ENCODE measurements at places on chromosomes 5 and 9. TPM values are rescaled to one million over a fixed set of nuclear protein-coding genes. Genes with fewer than 3 reads are reported as not detected.

DNA sequence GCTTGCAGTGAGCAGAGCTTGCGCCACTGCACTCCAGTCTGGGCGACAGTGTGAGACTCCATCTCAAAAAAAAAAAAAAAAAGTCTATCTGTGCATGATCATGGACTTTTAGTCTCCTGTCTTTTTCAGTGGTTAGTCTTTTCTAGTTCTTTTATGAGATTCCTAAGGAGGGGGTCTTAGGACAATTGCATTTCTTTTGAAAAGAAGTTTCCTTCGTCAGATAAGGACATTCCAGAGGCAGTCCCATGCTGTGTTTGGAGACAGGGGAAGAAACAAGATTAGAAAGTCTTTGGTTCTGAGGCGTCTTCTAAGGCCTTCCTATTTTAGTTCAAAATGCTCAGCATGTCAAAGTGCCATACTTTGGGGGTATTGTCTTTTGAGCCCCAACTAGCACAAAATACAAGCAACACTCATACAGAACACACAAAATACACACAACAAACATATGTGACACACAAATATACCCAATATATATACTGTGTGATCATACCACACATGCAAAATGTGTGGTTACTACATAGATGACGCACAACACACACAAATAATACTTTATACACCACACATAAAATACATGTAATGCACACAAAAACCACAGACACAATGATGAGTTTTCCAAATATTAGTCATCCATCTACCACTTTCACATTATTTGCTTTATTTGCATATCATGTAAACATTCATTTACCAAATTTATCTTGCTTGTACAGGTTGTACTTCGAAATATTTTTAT lies 394.5 kb downstream of the SPATA31D1 start:
- no peak for DNase-seq

GRCh38 chr9:128733256-128733655 lies 9.3 kb upstream of the ZDHHC12 start:
- DNase-seq, result peak; percentile 74

DNA sequence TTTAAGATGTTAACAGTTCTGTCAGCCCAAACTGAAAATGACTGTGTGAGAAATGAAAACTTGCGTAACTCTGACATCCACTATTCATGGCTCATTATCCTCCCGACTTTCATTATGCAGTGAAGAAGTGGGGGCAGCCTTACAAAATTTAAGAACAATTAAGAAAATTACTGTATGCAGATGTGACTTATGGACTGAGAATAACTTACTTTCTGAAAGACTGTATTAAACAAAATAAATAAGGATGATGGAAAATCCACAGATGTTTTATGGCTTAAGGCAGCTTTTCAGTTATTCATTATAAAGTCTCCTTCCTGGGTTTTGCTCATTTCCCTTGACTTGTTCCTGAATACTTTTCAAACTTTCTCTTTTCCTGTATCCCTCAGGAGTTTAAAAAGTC lies 55.2 kb downstream of the GRIN3A start:
- no peak for DNase-seq

- DNase-seq, result no peak
Observed at GRCh38 chr9:30851600-30851999, 1532.8 kb upstream of the ACO1 start.

The LECT2 gene
- not detected for total RNA-seq

The IFNE gene
- total RNA-seq, result 0.57 TPM

GRCh38 chr5:131644822-131645221 lies 9.8 kb upstream of the RAPGEF6 start:
- DNase-seq, result peak; percentile 42

The F2RL1 gene
- total RNA-seq, result 125 TPM

The KCNV2 gene
- not detected for total RNA-seq

- DNase-seq, result no peak
Observed at GRCh38 chr5:129716235-129716634, 31.7 kb upstream of the MINAR2 start.

The ERP44 gene
- 42.4 TPM for total RNA-seq

All from M059J (cell line).